ENCODE measurements at places on chromosomes 1 and 21. TPM values are rescaled to one million over a fixed set of nuclear protein-coding genes. Genes with fewer than 3 reads are reported as not detected.

- DNase-seq, result peak; percentile 66
These were observed 6.1 kb upstream of the MASP2 start for GRCh38 chr1:11052839-11053757.

GRCh38 chr21:34810786-34811185 lies 142.0 kb downstream of the CLIC6 start:
- DNase-seq, result no peak

Gene REN
- total RNA-seq, result 1.7 TPM

DNA sequence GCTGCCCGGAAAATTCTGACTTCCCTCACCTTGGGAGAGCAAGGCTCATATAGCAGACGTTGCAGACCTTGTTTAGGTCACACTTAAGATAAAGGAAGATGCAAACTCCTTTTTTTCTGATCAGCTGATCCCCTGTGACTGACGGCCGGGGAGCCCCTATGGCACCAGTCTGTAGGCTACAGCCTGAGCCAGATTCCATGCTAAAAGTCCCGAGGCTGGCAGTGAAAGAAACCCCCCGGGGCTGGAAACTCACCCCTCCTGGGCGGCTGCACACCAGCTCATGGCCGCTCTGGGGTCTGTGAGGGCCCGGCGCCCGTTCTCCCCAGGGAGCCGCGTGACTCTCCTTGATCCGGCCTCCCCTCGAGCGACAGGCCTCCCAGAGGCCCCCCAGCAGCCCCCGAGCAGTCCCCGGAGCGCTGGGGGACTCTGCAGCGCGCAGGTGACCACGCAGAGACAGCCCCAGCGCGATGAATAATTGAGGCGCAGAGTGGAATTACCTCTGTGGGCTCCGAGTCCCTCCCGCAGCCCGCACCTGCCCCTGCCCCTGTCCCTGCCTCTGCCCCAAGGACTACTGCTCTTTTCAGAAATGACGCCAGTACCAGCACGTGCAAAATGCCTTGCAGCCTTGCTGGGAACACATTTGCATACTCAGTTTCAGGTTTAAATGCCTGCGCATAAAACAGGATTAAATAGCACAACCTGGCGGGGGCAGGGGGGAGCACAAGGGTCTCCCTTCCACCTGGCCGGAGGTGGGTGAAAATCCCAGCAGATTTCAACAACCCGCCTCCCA lies 62.6 kb upstream of the CLDN14 start:
- DNase-seq, result no peak

Gene KCNN3
- total RNA-seq, result 0.04 TPM

DNA sequence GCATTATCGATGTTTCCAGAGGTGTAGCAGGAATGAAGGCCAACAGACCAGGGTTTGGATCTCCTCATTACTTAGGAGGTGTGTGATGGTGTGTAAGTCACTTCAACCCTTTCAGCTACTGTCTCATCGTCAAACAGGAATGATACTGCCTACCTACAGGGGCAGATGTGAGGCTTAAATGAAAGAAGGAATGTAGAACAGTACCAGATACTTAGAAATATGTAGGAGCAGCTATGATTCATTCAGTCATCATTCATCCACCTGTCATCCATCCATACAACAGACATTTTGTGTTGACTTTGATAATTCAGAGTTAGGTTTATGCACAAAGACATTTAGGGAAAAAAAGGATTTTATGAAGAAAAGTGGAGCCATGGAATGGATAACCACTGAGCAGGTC lies 486.9 kb upstream of the DAB1 start:
- no peak for DNase-seq

Gene CXADR
- total RNA-seq, result 0.04 TPM

Gene TIE1
- total RNA-seq, result 0.31 TPM

Gene PTGER3
- 33.3 TPM for total RNA-seq

GRCh38 chr1:208857465-208857864 lies 613.3 kb upstream of the PLXNA2 start:
- no peak for DNase-seq

- DNase-seq, result no peak
These were observed at the start of gene TMEM240 for GRCh38 chr1:1540090-1540817. Gene TMEM240 (minus strand): TSS chr1:1540624. CDS start chr1:1540346, 278 bp downstream.

GRCh38 chr1:243731974-243732625 lies 117.9 kb downstream of the AKT3 start:
- DNase-seq, result no peak

GRCh38 chr1:204110894-204111633 lies 38.1 kb downstream of the SOX13 start:
- no peak for DNase-seq

Gene CPT2
- 22.2 TPM for total RNA-seq
